Dermis microvascular lymphatic vessel endothelial cell (primary cell): ENCODE measurements at places on chromosomes 2 and 18.

DNA sequence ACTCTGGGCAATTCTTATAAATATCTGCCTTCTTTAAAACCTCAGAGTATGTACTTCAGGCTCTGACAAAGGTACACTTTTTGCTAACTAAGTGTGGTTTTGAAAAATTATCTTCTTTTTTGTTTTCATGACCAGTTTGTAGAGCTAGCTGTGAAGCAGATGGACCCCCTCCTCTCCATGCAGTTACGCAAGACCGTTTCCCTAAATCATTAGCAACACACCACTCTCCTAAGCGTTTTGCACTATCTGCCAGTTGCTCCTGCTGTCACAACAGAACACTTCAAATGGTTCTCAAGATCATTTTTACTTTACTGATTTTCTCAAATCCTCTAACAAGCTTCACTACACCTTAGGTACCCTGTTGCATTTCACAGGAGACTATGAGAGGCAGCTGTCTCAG lies 53.3 kb downstream of the GULP1 start:
- DNase-seq: no peak

DNA sequence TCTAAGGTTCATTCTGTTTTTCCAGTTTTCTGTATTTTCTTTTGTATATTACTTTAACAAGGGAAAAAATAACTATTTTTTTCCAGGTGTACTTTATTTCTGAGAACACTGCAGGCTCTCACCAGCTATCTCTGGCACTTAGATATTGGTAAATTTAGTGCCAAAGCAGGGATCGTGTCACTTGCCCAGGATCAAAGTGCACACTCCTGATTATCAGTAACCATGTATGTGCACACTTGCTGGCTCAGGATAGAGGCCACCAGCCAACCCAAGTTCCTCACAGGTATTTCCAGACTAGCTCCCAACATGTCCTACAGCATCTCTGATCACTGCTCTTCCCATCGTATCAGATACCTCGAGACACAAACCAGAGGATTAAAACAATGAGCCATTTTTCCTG lies 5.8 kb upstream of the FZD5 start:
- DNase-seq: no peak

DNA sequence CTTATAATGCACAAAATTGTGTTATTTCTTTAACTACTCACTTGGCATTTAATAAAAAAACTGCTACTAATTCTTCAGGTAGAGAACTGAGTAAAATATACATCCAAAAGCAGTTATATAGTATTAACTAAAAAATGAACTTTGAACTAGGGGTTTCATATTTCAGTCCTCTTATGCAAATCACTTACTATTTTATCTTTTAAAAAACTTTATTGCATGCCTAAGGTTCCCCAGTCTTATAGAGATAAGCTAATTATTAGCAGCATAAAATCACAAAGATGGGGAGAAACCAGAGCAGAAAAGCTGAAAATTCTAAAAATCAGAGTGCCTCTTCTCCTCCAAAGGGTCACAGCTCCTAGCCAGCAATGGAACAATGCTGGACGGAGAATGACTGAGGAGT lies 228.0 kb downstream of the CALCRL start:
- DNase-seq: no peak

GRCh38 chr18:42474577-42474976 lies 519.5 kb downstream of the PIK3C3 start:
- no peak for DNase-seq

DNA sequence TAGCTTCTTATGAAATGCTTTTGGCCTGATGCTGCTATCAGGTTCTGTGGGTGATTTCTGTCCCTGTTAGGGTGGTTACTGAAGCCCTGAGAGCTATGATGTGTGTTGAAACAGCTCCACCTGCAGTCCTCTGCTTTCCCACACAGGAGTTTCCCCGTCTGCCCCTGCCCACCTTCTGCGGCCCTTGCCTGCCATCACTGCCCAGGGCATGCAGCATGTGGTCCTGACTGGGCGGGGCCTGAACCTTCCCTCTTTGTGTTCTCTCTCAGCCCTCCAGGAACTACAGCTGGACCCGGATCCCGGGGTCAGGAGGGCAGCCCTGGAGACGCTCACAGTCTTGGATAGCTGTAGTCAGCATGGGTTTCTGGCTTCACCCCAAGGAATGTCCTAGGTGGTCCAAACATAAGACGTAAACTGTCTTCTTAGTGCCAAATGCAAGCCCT lies 21.4 kb downstream of the HJURP start:
- DNase-seq: peak; percentile 46

DNA sequence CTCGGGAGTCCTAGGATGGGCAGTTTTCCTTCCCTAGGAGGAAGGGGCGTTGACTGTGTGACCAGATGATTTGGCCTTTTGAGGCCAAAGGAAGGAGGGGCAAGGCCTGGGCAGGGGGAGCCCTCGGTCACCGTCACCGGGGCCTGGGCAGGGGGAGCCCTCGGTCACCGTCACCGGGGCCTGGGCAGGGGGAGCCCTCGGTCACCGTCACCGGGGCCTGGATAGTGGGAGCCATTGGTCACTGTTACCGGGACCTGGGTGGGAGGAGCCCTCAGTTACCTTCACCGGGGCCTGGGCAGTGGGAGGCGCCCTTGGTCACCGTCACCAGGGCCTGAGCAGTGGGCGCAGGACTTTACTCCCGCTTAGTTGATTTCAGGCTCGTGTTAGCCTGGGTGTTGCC lies 17.3 kb downstream of the D2HGDH start:
- DNase-seq: no peak

GRCh38 chr2:100137318-100137717 lies 5.1 kb downstream of the AFF3 start:
- DNase-seq: no peak

DNA sequence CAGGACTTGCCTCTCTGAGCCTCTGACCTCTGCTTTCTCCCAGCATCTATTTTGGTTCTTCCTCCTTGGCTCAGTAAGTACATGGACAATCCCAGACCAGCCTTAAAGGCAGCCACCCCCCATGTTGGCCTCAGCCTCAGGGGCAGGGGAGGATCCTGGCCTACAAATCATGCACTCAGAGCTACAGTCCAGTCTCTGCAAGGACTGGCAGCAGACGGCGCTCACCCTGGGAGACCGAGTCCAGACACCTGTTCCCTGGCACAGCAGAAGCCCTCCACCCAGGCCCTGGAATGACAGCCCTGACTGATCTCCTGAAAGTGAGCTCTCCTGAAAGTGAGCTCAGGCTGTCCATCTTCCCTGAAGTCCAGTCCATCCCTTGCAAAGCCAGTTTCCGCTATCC lies 25.7 kb upstream of the PTPN4 start:
- no peak for DNase-seq

- DNase-seq: peak; percentile 19
These were observed 590.9 kb upstream of the ZEB2 start for GRCh38 chr2:145110668-145111356.

DNA sequence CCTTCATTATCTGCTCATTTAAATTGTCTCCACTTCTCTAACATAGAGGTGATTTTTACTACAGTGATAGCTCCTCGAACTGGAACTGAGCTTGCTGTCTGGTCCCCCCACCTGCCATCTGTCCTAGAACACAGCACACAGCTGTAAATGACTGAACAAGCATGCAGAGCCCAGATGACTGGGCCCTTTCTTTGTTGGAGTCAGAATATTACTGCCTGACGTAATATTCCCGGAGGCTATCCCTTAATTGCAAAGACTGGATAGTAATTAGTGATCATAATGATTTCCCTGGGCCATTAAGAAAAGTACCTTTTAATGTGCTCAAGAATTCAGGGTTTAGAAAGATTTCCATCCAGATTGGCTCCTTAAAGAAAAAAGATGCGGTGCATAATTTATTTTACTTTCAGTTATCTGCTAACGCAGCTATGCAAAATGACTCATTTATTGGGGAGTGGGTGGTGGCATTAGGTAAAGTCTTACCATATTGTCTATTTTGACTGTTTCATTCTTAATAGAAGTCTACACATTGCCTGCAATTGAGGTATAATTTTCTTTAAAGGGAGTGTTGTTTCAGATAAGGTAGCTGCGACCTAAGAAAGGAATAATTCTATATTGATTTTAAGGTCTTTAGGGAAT lies 84.4 kb downstream of the MAP4K4 start:
- no peak for DNase-seq

DNA sequence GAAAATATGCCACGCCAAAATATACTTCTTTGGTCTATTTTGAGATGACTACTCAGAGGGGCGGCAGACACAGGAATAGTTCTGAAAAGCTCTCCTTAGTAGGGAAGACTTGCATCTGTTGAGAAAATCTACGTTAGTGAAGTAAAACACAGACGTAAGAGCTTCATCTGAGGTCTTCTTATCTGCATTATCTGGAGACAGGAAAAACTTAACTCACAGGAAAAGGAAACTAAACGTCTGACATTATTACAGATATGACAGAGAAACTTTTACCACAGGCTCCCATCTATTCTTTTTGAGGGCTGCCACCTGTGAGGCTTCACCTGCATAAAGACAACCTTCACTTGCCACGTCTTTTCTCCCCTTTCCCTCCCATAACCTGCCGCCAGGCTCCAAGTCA lies 1295.7 kb downstream of the LRP1B start:
- no peak for DNase-seq
